Naive thymus-derived CD8-positive, alpha-beta T cell (primary cell): ENCODE measurements at places on chromosomes 7 and 10.

DNA sequence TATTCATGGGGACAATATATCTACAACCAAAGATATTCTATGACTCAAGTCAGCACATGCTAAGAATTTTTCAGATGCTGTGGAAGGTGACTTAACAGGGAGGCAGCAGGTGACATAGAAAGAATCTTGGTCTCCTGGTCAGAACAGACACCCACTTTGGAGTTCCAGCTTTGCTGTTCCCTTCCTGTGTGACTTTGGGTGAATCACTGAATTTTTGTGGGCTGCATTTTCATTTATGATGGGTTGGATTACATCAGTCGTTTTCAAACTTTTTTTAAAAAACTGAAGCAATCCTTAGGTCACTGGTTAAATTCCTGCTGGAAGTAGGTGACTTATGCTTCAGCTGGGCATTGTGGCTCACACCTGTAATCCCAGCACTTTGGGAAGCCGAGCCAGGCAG, 24.9 kb downstream of the RGR start:
- DNase-seq: no peak

- DNase-seq: no peak
These were observed 28.1 kb upstream of the UNCX start for GRCh38 chr7:1204460-1205140.

DNA sequence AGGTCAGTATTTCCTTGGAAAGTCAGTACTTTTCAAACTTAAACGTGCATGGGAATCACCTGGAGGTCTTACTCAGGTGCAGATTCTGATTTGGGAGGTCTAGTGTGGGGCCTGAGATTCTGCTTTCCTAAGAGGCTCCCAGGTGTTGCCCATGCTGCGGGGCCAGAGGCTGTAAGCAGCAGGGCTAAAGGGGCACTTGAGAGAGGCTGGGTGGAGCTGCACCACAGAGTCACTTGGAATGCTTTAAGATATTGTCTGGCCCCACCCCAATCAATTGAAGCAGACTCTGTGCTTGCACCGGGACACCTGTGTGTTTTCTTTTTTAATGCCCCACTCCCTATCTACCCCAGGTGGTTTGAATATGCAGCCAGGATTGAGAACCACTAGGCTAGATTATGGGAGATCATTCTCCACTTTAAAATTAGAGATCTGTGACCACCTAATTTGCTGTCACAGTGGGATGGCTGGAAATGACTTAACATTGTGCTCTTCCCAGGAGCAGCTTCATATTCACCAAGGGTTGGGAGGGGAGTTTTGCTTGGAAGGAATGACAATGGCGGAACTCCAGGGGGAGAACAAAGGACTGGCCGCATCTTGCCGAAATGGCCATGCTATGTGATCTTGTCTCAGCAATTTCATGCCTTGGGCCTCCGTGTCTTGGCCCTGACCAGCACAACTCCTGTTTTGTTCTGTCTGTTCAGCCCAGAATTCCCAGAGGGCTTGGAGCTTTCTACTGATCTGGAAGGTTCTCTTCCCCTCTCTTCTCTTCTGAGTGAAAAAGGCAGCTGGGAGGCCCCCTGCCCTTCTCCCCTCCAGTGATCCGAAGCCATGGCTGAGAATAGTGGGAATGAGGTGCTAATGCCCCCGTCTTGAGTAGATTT, 80.2 kb downstream of the FAM241B start:
- DNase-seq: no peak

GRCh38 chr7:64905133-64905532, 2.1 kb downstream of the ZNF273 start:
- DNase-seq: no peak

- DNase-seq: no peak
These were observed 376.5 kb upstream of the SORCS1 start for GRCh38 chr10:107540981-107541380.

- DNase-seq: no peak
These were observed 21.5 kb upstream of the GHITM start for GRCh38 chr10:84117686-84118394.

DNA sequence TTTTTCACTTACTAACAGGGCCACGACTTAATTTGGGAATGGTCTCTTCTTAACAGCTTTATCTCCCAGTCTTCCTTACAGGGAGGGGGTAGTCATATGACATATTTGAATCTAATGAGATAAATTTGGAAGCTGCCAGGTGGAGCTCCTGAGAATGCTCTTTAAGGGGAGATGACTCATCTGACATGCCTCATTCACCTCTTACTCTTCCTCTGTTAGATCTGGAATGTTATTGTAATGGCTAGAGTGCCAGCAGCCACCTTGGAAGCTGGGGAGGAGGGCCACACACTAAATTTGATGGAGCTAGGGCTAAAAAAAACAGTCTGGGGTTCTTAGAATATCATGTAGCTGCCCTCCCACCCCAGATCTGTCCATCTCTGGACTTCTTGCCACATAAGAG, 22.7 kb downstream of the HECW1 start:
- DNase-seq: no peak

- DNase-seq: no peak
These were observed 17.2 kb downstream of the ABCC2 start for GRCh38 chr10:99799613-99800012.

- no peak for DNase-seq
These were observed 32.8 kb downstream of the DNAJB12 start for GRCh38 chr10:72322030-72322279.

DNA sequence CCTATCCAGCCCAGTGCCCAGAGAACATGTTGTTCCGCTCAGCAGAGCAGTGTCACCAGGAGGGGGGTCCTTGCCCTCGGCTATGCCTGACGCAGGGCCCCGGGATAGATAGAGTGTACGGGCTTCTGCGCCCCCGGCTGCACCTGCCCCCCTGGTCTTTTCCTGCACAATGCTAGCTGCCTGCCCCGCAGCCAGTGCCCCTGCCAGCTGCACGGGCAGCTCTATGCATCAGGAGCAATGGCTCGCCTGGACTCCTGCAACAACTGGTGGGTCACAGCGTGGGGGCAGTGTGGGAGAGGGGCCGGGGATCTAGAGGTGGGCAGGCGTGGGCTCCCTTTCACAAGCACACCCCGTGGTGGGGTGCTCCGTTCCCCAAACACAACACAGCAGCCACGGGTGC, 31.4 kb upstream of the ZNF862 start:
- no peak for DNase-seq

GRCh38 chr10:79255007-79255507, 92.2 kb upstream of the PPIF start:
- no peak for DNase-seq

DNA sequence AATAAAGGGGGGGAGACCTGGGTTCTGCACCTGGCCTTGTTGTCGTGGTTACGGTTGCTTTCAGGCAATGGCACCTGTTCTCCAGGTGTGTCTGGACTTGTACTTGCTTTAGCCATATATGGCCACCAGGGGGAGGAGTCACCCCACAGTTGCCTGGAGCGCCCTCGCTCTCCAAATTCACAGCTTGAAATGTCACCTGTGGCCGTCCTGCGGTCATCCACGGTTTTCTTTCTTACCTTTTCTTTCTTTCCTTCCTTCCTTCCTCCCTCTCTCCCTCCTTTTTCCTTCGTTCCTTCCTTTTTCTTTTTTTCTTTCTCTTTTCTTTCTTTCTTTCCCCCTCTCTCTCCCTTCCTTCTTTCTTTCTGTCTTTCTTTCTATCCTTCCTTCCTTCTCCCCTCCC, 157.2 kb upstream of the ZNF92 start:
- DNase-seq: peak; percentile 74

DNA sequence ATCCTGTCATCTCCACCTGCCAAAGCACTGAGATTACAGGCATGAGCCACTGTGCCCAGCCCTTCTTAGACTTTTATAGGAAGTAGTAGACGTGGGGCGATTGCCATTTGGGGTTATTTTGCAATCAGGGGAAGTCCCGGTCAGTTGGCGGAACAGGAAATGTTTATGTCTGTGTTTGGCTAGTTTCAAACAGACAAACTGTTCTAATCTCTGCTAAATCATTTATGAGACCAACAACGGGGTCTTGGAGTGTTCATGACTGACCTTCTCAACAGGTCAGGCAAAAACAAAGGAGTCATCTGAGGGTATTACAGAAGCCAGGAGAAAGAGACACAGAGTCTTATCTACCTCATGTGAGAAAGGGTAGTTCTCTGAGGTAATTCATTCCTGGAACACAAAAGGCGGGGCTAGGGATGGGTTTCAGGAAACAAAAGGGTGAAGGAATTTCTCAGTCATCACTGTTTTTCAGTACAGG, 6.6 kb upstream of the TPK1 start:
- DNase-seq: no peak

DNA sequence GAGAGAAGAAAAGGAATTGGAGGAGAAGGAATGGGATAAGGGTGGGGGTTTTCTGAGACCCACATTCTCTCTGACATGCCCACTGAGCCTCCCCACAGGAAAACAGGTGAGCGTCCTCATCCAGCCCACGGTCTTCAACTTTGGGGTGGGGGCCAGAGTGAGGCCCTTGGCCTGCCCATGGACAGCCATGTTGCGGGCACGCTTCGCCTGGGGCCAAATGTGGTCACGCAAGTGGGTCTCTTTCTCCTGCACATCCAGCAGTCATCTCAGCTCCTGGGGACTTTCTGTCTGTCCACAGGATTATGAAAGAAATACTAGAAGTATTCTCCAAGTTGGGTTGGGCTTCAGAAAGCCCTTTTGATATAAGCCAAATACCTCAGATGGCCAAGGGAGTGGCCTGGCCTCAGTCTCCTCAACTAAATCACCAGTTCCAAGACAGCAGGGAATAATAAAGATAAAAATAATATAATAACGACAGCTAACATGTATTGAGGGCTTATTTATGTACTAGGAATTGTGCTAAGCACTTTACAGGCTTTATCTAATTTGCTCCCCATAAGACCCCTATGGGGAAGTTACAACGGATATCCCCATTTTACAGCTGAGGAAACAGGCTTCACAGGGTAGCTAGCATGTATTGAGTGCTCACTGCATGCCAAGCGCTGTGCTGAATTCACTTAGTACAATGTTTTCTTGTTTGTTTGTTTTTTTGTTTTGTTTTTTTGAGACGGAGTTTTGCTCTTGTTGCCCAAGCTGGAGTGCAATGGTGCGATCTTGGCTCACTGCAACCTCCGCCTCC, 57.2 kb upstream of the LBX1 start:
- DNase-seq: no peak

GRCh38 chr7:120819861-120820260, 38.1 kb downstream of the TSPAN12 start:
- no peak for DNase-seq

DNA sequence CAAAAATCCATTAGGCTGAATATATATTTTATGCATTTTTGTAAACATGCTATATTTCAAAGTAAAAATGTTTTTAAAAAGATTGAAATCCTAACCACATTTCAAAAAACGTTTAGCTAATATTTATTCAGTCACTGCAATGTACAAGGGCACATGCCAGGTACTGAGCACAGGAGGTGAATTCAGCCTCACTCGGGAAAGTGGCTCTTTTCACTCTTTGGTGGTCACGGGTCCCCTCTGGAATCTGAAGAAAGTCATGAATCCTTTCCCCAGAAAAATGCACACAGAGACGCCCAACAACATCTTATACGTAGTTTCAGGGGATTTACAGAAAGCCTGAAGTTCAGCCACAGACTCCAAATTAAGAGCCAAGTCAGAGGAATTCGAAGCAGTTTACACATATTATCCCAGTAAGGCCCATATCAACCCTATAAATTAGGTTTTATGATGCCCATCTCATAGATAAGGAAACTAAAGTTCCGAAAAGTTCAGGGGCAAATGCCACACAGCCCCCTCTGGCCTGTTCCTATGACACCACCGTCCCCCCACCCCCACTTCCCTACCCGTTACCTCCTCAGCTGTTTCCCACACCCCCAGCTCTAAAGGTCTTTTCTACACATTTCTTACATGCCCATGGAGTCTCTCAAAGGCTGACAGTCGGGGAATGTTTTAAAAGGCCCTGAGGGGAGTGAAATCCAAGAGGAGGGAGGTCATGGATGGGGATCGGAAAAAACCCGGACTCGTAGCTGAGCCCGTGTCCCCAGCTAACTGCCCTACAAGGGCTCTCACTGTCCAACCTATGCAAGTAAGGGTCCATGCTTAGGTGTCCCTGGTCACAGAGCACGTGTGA, 9.6 kb upstream of the SVOPL start:
- DNase-seq: no peak

GRCh38 chr7:18420748-18421147, 74.8 kb upstream of the HDAC9 start:
- DNase-seq: no peak

DNA sequence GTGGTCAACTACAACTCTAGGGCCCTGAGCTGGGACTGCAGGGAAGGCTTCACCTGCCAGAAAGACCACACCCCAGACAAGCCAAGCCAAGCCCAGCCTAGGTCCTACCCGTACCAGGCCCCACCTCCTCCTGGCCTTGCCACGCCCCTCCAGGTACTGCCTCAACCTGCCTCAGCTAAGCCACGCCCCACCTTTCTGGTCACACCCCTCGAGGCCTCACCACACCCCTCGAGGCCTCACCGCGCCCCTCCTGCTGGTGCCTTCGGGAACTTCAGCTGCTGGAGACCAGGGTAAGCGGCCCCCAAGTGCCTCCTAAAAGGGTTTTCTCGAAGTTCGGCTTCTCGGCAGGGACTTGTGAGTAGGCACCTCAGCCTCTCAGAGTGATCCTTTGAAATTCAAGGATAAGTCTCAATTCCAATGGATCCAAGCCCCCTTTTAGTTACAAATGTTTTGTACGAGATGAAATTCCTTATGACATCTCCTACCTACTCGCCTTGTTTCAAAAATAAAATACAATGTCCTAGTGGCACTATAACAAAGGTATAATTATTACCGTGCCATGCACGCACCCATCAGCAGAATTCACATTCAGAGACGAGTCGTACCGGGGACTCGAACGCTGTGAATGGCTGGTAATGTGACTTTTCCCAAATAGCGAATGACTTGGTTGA, 171.2 kb downstream of the ARHGAP21 start:
- DNase-seq: no peak

DNA sequence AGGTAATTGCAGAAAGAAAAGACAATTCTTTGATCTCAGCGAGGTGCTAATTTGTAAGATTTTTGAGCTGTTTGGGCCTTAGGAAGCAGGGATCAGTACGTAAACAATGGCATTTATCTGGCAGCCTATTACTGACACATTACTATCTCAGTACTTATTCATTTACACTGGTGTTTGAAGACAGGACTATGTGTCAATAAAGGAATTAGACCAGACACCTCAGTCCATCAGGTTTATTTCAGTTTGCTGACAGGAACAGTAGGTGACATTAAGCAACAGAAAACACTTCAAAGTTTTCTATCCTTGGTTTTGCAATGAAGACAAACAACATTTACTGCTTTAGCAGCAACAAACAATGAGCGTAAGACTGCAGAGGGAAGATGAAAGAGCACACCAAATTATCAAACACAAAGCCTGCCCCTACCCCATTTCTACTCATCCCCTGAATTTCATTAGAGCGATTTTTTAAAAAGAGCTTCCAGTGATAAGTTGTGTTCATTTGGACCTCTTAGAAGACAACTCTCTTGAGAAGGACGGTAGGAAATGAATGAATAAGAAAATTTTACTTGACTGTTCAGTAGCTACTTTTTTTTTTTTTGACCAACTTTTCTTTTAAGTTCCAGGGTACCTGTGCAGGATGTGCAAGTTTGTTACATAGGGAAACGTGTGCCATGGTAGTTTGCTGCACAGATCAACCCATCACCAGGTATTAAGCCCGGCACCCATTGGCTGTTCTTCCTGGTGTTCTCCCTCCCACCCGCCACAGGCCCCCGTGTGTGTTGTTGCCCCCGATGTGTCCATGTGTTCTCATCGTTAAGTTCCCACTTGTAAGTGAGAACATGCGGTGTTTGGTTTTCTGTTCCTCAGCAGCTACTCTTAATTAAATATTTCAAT, 138.8 kb downstream of the DKK1 start:
- no peak for DNase-seq

GRCh38 chr7:82477733-82478515, 34.3 kb upstream of the CACNA2D1 start:
- no peak for DNase-seq
